ENCODE measurements at places on chromosomes 4 and X. TPM values are rescaled to one million over a fixed set of nuclear protein-coding genes. Genes with fewer than 3 reads are reported as not detected.

Gene DEFB131A
- not detected for total RNA-seq

DNA sequence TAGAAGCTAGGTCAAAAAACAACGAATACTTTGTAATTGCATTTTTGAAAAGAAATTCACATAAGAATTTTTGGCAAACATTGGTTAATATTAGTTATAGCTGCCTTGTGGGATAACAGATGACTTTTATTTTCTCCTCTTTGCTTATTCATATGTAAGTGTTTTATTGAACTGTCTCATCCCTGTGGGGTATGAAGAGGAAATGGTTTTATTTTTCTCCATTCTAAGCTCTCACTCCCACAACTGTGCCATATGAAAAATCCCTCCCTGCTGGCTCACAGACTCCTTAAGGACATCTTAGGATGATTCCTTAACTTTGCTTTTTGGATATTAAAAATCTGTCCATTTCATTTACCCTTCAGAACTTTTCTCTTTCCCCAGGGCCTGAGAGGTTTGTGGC lies 300.6 kb downstream of the PPP1R2C start:
- no peak for DNase-seq

Gene NONO
- 105 TPM for total RNA-seq

DNA sequence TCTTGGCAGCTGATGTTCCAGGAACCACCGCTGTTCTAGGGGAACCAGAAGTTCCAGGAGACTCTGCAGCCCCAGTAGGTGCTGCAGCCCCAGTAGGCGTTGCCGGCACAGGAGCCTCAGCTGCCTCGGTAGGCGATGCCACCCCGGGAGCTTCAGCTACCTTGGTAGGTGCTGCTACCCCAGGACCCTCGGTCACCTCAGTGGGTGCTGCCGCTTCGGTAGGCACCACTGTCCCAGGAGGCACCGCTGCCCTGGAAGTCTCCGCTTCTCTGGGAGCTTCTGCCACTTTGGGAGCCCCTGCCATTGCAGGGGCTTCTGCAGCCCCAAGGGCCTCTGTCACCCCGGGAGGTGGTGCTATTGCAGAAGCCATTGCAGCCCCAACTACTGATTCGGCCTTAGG lies 2.8 kb downstream of the ARMCX2 start:
- no peak for DNase-seq

Gene OSTC
- 26.7 TPM for total RNA-seq

Gene NDNF
- total RNA-seq: 9.0 TPM

- DNase-seq: no peak
Measured at GRCh38 chr4:10784621-10785020, 100.1 kb upstream of the CLNK start.

DNA sequence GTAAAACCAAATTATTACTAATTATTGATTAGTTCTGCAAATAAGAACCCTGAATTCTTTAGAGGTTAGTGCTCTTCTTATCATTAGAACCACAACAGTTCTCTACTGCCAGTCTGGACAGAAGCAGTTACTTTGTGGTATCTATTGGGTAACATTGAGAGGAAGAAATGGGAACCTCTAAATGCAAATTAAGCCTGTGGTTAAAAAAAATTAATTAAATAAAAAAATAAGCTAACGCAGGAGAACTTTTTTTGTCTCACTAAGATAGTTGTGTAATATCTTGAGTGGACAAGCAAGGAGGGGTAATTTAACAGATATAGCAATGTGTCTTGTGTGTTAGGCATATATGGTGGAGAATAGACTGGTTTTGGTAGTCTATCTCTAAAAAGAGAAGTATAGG lies 32.9 kb upstream of the TET2 start:
- DNase-seq: no peak

Gene CTSO
- total RNA-seq: 6.2 TPM

DNA sequence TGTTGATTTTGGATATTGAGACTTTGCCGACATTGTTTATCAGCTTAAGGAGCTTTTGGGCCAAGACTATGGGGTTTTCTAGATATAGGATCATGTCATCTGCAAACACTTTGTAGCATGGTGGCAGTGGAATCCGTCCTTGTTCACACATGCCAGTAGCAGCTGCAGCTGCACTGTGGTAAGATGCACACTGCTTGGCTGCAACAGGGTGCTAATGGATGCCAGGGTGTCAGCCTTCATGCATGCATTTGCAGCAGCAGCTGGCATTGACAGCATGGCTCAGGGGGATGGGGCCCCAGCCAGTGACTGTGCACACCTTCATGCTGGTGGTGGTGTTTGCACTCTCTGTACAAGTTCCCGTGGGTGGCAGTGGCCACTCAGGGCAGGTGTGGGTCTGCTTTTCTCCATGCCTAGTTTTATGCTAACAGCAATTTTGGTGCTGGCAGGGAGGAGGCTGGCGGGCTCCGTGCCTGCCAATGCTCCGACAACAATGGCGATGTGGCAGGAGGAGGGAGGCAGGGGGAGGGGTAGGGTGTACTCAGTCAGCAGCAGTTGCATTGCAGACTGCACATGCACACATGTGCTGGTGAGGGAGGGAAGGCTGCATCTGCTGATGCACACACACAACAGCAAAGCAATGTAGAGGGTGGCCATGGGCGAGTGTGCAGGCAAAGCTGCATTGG lies 37.5 kb downstream of the BEX3 start:
- no peak for DNase-seq

Gene CACNA1F
- 0.47 TPM for total RNA-seq

Gene MAGED4
- total RNA-seq: 1.1 TPM

Gene ADAM29
- total RNA-seq: not detected

DNA sequence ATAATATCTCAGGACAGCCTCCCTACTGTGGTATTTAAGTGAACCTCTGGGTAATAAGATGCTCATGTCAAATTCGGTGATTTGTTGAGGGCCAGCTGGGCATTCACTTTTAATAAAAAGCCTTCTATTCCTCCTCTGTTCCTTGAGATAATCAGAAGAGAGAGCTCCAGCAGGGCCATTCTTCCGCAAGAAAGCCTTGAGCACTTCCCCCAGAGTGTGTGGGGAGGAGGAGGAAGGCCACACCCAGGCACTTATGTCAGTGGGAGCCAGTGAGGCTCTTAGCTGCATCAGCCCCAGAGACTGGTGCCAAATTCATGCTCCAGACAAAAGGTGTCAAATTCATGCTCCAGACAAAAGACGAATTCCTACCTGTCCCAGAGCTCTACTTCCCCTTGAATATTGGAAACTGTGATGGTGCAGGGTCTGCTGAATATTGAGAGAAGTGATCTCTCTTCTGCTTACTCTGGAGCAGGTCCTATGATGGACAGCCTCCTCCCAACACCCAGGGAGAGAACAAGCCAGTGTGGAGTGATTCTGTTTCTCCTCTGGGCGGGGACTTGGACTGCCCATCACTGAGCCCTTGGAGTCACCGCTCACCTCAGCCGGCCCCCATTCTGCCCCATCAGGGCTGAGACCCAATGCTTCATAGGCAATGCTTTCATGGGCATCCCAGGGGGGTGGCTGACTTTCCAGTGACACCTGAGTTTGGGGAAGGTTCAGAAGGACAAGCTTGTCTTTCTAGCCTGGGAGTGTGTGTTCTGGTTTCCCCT lies 68.1 kb downstream of the FHDC1 start:
- DNase-seq: no peak

DNA sequence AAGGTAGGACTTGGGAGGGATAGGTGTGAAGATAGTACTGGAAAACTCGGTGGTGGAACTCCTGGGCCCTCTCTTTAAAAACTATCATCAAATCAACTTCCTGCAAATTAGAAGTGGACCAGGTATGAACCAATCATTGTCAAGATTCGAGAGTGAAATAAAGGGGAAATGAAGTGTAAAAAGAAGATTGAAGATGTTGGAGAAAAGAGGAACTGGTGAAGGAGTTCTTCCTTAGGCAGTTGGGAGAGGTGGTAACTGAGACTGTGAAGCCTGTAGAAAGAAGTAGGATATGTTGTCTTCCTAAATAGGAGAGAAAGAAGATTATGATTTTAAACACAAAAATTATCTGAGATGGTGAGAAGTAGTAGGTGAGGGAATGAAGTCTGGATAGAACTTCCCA lies 212.2 kb downstream of the PPP1R2C start:
- no peak for DNase-seq

DNA sequence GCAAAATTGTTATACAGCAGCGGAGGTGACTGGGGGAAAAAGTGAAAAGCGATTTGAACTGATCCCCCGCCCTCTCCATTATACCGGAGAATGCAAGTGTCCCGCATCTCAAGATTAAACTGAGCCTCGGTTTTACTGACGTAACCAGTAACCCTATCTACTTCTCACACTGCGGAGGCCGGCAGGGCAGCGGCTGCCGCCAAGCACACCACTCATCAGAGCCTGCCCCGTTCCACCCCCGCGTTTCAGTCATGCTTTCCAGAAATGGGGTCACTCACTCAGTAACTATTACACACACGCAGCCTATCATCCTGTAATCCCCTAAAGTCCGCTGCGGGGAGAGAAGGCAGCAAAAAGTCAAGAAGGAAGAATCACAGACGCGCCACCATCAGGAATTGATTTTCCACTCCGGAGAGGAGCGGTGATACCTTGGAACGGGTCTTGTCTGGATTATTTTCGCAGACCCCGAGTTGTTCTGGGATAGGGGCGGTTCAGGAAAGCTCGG lies 1.4 kb downstream of the RPS6KA3 start:
- DNase-seq: peak; percentile 71

- no peak for DNase-seq
Measured at GRCh38 chr4:71602289-71602900, 181.5 kb downstream of the GC start.

Gene GATA1
- total RNA-seq: not detected

GRCh38 chr4:4780729-4781244 lies 78.7 kb upstream of the MSX1 start:
- DNase-seq: no peak

GRCh38 chr4:87241336-87241735 lies 20.9 kb upstream of the KLHL8 start:
- no peak for DNase-seq

DNA sequence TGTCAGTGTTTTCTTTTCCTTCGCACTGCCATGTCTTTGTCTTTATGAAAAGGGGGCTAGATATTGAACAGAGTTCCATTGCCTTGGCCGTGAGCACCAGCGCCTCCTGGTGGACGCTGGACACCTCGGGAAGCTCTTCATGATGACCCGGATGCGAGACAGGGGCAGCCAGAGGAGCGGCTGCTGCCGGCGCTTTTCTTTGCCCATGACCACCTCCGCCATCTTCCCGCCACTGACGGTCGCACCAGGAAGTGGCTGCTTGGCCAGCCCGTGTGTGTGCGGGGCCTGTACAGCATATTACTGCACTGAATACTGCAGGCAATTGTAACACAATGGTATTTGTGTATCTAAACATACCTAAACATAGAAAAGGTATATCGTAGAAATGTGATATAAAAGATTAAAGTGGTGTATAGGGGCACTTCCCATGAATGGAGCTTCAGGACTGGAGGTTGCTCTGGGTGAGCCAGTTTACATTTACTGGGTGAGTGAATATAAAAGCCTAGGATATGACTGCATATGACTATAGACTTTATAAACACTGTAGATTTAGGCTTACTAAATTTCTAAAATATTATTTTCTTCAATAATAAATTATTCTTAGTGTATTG lies 15.8 kb upstream of the GRIA2 start:
- DNase-seq: peak; percentile 35

Gene SLC25A53
- total RNA-seq: 11.2 TPM

GRCh38 chr4:1544861-1545281 lies 138.6 kb upstream of the NKX1-1 start:
- peak; percentile 25 for DNase-seq

DNA sequence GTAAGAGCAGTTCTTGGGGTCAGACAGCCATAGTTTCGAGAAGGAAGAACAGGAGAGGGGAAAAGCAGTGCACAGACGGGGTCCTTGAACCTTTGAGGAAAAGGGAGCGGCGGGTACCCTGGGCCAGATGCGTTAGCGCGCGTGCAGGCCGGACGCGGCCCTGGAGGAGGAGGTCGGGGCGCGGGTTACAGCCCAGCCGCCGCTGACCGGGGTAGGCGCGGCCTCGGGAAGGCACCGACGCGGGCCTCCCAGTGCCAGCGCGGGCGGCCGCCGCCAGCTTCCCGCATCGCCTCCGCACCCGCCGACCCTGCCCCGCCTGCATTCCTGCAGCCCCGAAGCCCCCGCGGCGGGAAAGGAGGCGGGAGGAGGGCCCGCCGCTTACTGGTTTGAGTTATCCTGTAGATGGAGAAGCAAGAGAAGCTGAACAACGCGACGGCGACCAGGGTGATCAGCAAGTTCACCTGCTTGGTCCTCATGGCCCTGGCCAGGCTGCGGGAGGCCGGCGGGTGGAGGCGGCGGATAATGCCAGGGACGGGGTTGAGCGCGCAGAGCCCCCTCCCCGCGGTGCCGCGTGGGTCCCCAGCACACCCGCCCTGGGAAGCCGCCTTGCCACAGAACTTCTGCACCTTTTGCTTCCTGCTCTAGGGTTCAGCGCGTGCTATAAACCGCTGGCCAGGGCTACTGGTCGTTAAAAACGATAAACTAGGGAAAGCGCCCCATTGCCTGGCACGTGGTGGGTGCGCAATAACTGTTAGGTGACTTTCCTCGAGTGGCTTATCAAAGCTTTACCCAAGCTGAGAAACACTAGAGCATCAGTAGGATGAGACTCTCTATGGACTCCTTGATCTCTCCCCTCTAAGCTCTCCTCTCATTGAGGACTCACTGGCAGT lies at the start of gene MGAT4D:
TSS of gene MGAT4D (minus strand) at position 547 of the 890 bp plus-strand sequence. CDS start at position 476, 71 bp downstream.
- DNase-seq: peak; percentile 25

DNA sequence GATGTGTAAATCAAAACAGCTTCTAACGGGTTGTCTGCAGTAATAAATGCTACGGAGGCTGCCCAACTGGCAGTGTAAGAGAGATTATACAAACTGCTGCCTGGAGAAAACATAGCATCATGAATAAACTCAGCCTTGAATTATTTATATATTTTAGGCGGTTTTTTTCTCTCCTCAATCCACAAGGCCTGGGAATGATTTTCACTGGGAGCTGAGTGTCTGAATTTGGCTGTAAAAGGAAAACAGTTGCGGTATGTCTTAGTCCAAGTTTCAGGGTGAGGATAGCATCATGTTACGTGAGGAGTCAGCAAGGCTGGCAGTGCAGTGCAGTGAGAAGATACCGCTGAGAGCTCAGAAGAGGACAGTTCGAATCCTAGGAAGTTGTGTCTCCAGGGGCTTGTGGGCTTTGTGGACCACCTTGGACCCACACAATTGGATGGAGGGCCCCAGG lies 291.5 kb upstream of the BOD1L1 start:
- DNase-seq: peak; percentile 37

Gene PGRMC2
- total RNA-seq: 64.3 TPM

DNA sequence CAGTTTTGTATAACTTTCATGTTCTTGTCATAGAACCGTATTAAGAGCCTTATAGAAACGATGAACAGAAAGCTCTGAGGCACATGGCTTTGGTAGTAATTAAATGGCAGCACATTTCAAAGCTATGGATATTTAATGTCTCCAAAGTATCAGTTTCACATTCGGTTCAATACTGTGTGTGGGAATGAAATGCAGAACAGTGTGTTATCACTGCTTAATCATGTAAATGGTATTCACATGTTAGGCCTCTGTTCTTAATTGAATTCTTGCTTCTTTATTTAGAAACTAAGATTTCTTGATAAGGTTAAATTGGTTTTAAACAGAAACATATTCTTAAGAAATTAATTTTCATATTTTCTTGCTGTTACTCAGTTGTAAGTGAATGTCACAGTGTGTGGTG lies 701.0 kb upstream of the PITX2 start:
- no peak for DNase-seq
